Cardiac muscle cell (in vitro differentiated cells and primary cell): ENCODE measurements at places on chromosomes 1 and 21. TPM values are rescaled to one million over a fixed set of nuclear protein-coding genes. Genes with fewer than 3 reads are reported as not detected.
A peak's percentile ranks its signal among the peaks of the same experiment; 100 is the strongest.

Gene ATF6
- 18.0 and 18.1 TPM in 2 replicates for total RNA-seq

- H3K4me3 ChIP-seq: no peak overlapping the region
- H3K27me3 ChIP-seq: no peaks in the 10 kb centered on the region
- H3K36me3 ChIP-seq: peaks cover 11% of the 10 kb centered on the region
- H3K27ac ChIP-seq: no peak overlapping the region
- no peak for DNase-seq
Measured at GRCh38 chr1:45718289-45718688, 30.3 kb downstream of the TMEM69 start.

DNA sequence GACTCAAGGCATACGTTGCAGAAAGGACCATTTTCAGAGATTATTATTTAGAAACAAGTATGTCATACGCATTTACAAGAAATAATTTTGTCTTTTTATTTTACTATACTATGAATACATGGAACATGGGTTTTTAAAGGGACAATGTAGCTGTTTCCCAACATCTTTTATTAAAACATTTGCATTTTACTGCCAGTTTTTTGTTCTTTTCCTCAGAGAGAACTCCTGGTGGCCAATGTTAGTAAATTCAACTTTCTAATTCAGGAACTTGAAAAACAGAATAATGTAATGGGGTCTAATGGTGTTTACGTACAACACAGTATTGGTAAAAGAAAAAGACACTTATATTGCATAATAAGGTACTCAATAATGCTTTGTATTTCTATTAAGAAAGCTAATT lies 14.9 kb downstream of the PRDM2 start:
- H3K4me1 ChIP-seq: no peaks in the 10 kb centered on the region
- H3K4me3 ChIP-seq: no peak overlapping the region
- DNase-seq: no peak
- no peak overlapping the region for H3K27ac ChIP-seq

Gene FMOD
- 2.3 and 8.2 TPM in 2 replicates for total RNA-seq

Gene CDC42BPA
- 12.0 and 25.2 TPM in 2 replicates for total RNA-seq

GRCh38 chr1:72438270-72438669 lies 155.9 kb upstream of the NEGR1 start:
- H3K36me3 ChIP-seq: no peaks in the 10 kb centered on the region
- H3K4me3 ChIP-seq: no peak overlapping the region
- H3K4me1 ChIP-seq: no peaks in the 10 kb centered on the region
- no peak overlapping the region for H3K27ac ChIP-seq

Gene ADAM30
- not detected in 2 replicates for total RNA-seq

Gene ANGPTL7
- not detected in 2 replicates for total RNA-seq

DNA sequence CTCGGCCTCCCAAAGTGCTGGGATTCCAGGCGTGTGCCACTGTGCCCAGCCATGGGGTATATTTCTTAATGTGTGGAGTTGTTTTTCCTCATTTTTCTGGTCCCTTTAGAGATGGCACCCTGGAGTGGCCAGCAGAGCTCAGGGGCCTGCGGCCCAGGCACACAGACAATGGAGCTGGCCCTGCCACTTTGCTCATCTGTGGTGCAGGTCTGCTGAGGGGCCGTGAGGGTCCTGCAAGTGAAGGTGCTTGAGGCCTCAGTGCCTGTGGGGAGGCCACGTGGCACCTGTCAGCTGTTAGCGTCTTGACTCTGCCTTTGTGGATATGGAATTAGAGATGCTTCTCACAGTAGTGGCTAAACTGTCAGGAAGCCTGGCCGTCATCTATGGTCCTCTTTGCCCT lies 7.5 kb downstream of the COL18A1 start:
- H3K27me3 ChIP-seq: no peaks in the 10 kb centered on the region
- H3K4me3 ChIP-seq: no peak overlapping the region
- H3K36me3 ChIP-seq: no peaks in the 10 kb centered on the region
- H3K27ac ChIP-seq: peak overlapping the region; percentile 98
- H3K4me1 ChIP-seq: peaks cover 89% of the 10 kb centered on the region

Gene MYOC
- 0.07 and 0.12 TPM in 2 replicates for total RNA-seq

DNA sequence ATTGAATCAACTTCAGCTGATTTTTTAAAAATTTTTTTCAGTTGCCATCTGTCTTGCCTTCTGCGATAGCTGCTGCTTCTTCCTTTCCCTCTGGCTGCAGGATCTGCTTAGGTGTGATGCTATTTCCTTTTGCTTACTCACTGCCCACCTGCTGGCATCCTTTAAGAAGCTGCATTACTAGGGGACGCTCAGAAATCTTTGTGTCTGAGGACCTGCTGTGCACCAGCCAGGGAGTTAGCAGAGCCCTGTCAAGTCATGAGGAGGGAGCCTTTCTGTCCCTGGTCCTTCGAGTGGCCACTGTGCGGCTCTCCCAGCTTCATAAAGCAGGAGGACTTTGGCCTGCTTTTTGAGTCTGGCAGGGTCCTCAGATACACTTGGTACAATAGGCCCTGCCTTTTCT lies 327.8 kb downstream of the USH2A start:
- H3K4me1 ChIP-seq: no peaks in the 10 kb centered on the region
- DNase-seq: peak; percentile 8
- H3K36me3 ChIP-seq: no peaks in the 10 kb centered on the region
- no peaks in the 10 kb centered on the region for H3K27me3 ChIP-seq
- no peak overlapping the region for H3K27ac ChIP-seq

GRCh38 chr21:37449302-37449937 lies 82.8 kb downstream of the DYRK1A start:
- peak overlapping the region; percentile 64 for H3K27ac ChIP-seq
- H3K4me3 ChIP-seq: no peak overlapping the region
- H3K4me1 ChIP-seq: peaks cover 51% of the 10 kb centered on the region
- no peaks in the 10 kb centered on the region for H3K27me3 ChIP-seq
- no peak for DNase-seq

DNA sequence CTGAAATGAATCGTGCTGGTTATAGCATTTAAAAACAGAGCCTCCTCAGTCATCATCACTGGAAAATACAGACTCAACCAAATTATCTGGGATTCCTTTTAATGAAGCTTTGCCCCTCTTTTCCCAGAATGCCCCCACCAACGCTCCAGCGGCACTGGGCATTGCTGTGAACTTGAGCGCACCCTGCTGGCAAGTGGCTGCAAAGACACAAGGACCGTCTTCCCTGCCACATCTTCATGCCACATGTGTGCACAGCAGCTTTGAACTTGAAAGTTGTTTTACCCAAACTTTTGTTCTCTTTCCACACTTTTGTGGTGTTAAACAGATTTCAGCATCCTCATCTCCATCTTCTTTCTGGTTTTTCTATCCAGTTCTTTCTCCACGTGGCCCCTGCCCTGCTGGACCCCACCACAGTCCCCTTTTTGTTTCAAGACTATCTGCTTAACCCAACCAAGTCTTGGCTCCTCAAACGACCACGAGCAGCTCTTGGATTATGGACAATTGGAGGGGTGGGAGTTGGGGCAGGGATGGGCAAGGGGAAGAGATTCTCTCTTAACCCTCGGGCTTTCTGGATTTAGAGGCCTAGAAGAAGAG lies 12.8 kb upstream of the LMX1A start:
- DNase-seq: peak; percentile 54
- no peak overlapping the region for H3K4me3 ChIP-seq
- H3K4me1 ChIP-seq: no peaks in the 10 kb centered on the region
- peaks cover 80% of the 10 kb centered on the region for H3K27me3 ChIP-seq
- H3K36me3 ChIP-seq: no peaks in the 10 kb centered on the region

DNA sequence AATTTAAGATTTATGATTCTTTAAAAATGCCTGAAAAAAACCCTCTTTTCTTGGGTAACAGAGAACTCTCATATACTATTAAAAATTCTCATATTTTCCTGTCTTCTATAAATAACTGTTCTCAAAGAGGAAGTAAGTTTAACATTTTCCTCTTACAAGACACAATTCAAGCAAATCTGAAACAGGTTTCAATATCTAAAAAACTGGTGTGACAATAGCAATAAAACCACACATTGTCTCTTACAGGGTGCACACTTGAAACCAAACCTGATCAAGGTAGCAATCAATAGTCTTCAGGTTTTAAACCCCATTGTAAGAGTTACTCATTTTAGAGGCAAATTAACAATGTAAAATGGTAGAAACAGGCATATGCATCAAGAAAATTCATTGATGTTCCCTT lies 28.0 kb downstream of the FUBP1 start:
- peak overlapping the region; percentile 51 for H3K27ac ChIP-seq
- H3K27me3 ChIP-seq: no peaks in the 10 kb centered on the region
- DNase-seq: no peak
- H3K4me1 ChIP-seq: peaks cover 6% of the 10 kb centered on the region

DNA sequence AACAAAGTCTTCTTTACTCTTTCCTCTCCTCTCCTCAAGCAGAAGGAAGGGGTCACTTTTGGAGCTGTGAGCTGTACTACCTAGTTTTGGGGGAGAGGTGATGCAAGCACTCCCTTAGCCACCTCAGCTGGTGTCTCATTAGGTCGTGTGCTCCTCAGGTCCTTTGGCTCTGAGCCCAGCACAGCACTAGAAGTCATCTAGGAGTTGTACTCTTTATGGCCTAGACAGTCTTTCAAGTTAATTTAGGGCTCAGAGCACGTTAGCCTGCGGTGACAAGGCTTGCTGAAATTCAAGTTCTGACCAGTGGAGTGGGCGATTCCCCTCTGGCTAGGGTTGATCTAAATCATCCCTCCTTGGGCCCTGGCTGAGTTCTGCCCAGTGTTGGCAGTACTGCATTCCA lies 48.0 kb upstream of the WDR26 start:
- H3K4me3 ChIP-seq: no peak overlapping the region
- H3K4me1 ChIP-seq: no peaks in the 10 kb centered on the region
- DNase-seq: no peak
- H3K27me3 ChIP-seq: no peaks in the 10 kb centered on the region
- H3K27ac ChIP-seq: no peak overlapping the region

DNA sequence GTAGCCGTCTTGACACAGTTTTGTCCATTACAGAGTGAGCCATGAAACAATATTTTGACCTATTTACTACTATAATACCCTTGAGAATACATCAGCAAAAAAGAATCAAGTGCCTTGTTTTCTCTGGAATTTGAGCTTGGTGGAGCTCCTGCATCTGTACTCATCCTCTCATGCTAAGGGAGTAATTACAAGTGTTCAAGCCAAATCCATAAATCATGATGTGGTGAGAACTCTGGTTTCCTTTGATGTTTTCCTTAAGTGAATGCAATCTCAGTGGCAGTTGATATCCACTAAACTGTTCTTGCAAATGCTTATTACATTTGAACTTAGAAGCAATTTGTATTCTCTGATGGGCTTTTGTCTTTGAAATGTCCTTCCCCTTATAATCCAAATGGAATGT lies 824.6 kb upstream of the TMPRSS15 start:
- no peak for DNase-seq
- no peak overlapping the region for H3K4me3 ChIP-seq
- H3K36me3 ChIP-seq: no peaks in the 10 kb centered on the region

DNA sequence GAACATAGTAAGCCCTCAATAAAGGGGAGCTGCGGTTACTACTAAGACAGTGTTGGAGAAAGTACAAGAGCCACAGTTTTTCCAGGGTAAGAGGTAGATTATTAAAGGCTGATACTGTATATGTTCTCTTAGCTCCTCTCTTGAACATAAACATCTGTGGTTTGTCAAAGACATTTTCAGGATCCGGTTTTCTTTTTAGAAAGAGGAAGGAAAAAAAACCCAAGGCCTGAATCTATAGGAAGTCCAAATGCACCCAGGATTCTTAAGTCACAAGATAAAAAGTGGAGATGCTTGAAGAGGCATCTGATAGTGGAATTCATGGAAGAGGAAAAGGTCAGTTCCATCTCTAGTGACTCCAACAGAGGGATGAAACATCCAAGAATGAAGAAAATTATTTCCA lies 24.6 kb upstream of the SLC45A3 start:
- H3K27ac ChIP-seq: no peak overlapping the region
- peaks cover 2% of the 10 kb centered on the region for H3K4me1 ChIP-seq
- H3K27me3 ChIP-seq: no peaks in the 10 kb centered on the region
- DNase-seq: no peak

Gene CYP4X1
- 0.15 and 0.42 TPM in 2 replicates for total RNA-seq

- H3K36me3 ChIP-seq: no peaks in the 10 kb centered on the region
- H3K4me3 ChIP-seq: no peak overlapping the region
Measured at GRCh38 chr1:233656687-233657086, 42.8 kb downstream of the KCNK1 start.

- H3K27ac ChIP-seq: peak overlapping the region; percentile 53
- no peaks in the 10 kb centered on the region for H3K4me1 ChIP-seq
- H3K27me3 ChIP-seq: no peaks in the 10 kb centered on the region
- peaks cover 9% of the 10 kb centered on the region for H3K36me3 ChIP-seq
- DNase-seq: no peak
Measured at GRCh38 chr1:112905395-112906149, 50.4 kb downstream of the SLC16A1 start.

Gene TEX38
- total RNA-seq: 1.2 TPM in 1 of 2 replicates, not detected in the other

Gene OR2L5
- total RNA-seq: 0.18 TPM in 1 of 2 replicates, not detected in the other

Gene ODR4
- total RNA-seq: 9.3 TPM in 2 replicates

Gene SPATA1
- total RNA-seq: 1.2 and 2.1 TPM in 2 replicates

Gene FAM20B
- 16.2 and 23.0 TPM in 2 replicates for total RNA-seq

DNA sequence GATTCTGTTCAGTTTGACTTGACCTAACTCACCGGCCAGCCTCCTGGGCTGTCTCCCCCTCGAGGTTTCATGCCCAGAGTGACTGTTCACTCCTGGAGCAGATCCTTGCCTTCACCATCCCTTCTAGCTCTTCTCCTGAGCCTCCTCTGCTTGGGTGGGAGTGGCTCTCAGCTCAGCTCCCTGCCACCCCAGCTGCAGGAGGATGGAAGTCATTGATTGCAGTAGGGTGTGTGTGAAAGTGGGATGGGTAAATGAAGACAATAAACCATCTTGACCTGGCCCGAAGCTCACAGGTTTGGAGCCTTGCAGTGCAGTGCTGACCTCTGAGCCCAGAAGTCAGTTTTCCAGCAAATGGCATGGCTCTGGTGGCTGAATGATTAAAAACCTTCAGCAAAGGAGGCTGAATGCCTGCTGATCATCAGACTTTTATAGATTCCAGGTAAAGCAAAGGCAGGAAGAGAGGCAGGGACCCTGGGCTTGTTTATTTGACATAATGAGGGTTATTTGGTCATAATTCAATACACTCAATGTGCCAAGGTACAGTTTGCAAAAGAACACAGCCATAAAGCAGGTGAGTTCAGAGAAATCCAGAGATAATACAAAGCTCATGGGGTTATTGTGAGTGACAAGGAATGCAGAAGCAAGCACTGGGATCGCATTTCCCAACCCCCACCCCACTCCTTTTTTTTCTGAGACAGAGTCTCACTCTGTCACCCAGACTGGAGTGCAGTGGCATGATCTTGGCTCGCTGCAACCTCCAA lies 17.5 kb upstream of the TFF3 start:
- H3K27me3 ChIP-seq: no peaks in the 10 kb centered on the region
- H3K27ac ChIP-seq: no peak overlapping the region
- no peak overlapping the region for H3K4me3 ChIP-seq
- H3K4me1 ChIP-seq: no peaks in the 10 kb centered on the region
- H3K36me3 ChIP-seq: no peaks in the 10 kb centered on the region

Gene LCA5L
- total RNA-seq: 2.0 and 2.9 TPM in 2 replicates

- H3K27ac ChIP-seq: no peak overlapping the region
- H3K4me1 ChIP-seq: peaks cover 11% of the 10 kb centered on the region
- no peaks in the 10 kb centered on the region for H3K36me3 ChIP-seq
Measured at GRCh38 chr1:30905916-30906620, 2.5 kb downstream of the SDC3 start.
